ENCODE measurements at places on chromosomes 4 and X. TPM values are rescaled to one million over a fixed set of nuclear protein-coding genes. Genes with fewer than 3 reads are reported as not detected.

UGT2B15 gene
- total RNA-seq = 0.17 TPM

GAGE12E gene
- not detected for total RNA-seq

FGD1 gene
- total RNA-seq = 5.8 TPM

COL25A1 gene
- total RNA-seq = not detected

ANKRD50 gene
- 16.5 TPM for total RNA-seq

STAP1 gene
- not detected for total RNA-seq

OSTC gene
- total RNA-seq = 105 TPM
